ENCODE measurements at places on chromosomes 2 and 18.

GRCh38 chr18:12679183-12679786 is 21.4 kb upstream of the SPIRE1 start:
- no peak for DNase-seq

DNA sequence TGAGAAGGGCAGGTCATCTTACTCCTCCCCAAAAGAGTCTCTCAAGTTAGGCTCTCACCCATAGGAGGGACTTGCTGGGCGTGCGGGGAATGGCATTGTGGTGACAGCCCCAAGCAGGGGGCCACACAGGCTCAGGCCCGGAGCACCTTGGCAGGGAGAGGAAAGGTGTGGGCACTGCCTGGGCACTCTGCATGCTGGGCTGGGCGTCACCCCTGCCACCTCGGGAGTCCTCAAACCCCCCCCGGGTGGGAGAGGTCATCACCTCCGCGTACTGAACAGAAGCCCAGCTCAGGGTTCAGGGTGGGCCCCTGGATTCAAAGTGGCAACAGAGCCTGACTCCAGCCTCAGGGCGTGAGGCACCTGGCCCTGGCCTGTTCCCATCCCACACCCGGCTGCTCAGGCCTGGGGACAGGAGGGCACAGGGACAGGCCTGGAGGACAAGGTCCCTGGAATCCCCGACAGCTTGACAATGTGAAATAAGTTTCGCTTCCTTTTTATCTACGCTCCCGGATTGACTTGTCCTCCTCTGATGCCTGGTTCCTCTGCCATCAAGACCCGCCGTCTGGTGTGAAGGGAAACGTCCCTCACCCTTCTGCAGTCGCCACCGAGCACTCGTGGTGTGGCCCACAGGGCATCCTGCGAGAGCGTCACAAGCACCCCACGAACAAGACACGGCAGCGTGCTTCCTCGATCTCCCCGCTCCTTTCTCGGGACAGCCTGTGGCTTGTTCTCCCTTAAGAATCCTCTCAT is 97.8 kb downstream of the HDAC4 start:
- no peak for DNase-seq

GRCh38 chr2:161594445-161594844 is 29.8 kb upstream of the SLC4A10 start:
- no peak for DNase-seq

DNA sequence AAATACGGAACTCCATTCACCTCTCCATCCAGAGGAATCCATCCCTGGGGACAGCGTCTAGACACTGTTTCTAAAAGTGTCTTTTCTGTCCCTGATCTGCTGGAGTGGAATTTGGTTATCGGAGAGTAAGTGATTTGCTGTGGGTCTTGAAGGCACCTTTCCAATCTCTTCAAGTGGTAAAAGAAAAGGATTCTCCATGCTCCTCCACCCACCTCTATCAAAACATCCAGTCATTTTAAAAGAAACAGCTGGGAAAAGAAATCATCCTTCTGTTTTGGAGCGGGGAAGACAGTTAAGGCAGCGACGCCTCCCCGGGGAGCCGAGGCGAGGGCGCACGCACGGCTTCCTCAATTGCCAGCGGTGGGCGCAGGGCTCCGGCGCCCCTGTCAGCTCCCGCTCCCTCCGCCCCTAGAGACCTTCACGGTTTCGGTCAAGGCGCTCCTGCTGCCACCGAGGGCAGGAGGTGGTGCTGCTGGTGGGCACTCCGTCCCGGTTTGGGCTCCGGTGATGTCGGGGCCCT is 547 bp downstream of the SLC35F5 start:
- no peak for DNase-seq

- no peak for DNase-seq
Measured at GRCh38 chr2:237996021-237996593, 29.3 kb downstream of the UBE2F start.

GRCh38 chr2:203579730-203580129 is 44.6 kb upstream of the RAPH1 start:
- DNase-seq, result no peak

GRCh38 chr2:68948710-68949109 is 4.0 kb downstream of the GKN2 start:
- DNase-seq, result no peak

DNA sequence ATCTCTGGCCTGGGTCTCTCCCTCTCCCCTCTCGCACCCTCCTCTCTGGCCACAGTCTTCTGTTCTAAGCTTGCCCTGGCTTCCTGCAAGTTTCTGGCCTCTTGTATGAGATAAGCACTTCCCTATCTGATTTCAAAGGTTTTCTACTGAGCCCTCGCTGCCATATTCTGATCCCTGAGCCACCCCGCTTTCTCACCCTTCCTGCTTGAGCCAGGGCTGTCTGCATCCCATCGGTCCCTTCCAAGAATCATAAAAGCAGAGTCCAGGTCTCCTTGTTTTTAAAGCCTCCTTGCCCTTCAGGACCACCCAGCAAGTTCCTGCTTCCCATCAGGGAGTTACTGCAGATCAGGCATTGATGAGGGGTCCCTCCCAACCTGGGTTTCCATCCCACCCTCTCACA is 110.2 kb downstream of the PRKCE start:
- DNase-seq, result no peak

DNA sequence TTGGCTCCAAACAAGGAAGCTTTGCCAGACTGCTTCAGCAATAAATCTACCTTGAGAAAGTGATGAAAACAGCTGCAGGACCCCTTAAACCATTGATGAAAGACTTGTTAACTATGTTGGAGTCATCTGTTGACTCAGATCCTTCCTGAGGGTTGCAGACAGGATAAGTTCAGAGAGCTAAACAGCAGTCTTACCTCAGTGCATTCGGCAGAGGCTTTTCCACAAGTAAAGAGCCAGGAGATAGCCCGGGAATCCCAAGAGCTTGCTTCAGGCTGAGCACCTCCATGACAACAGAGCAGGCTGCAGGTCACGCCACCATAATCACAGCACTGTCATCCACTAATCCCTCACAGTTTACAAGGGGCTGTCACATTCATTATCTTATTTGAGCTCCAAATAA is 23.7 kb downstream of the KIAA2012 start:
- DNase-seq, result no peak

GRCh38 chr2:237529452-237530402 is 36.6 kb upstream of the PRLH start:
- no peak for DNase-seq

DNA sequence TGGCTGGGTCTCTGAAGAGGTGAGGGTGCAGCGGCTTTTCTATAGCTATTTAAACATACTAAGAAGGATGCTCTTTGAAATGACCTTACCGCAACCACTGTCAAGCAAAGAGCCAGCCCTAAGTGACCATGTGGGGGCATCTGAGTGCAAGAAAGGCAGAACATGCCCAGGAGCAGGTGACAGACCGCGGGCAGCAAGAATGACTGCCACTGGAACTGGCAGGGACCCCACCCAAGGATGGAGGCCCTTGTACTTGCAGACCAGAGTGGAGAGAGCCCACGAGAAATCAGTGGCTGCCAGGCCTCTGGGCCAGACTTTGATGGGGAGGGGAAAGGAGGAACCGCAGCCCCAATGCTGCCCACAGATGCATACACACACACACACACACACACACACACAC is 33.1 kb downstream of the DNMT3A start:
- no peak for DNase-seq

DNA sequence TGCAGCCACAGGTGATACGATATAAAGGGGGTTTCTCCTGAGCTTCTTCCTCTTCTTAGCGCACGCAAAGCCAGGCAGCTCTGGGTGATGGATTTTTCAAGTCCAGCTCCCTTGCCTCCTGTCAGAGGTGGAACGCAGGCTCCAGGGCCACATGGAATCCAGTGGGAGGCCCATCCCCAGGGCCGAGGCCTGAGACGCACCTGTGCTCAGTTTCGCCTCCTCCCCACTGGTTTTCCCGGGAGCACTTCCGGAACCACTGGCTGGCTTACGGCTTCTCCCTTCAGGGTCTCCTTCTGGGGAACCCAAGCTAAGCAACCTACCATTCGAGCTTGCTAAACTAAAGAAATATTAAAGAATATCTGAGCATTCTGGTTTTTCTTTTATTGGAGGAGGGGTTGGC is 63.6 kb downstream of the TRAPPC12 start:
- no peak for DNase-seq

DNA sequence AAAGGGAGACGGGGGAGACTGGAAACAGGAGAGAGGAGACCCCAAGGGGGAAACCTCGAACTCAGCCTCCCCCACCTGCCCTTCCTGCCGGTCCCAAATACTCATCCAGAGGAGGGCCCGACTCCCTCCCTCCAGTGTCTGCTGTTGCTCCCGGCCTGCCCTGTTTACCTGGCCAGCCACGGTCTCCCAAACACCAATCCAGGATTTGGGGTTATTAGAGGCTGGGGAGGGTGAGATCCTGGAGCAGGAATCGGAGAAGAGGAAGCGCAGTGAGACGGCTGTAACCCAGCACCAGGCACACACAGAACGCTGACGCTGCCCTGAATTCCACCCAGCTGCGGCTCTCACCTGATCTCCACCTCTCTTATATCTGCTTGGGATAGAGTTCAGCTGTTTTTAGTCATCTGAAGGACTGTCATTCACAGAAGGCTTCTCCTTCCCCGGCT is 213.0 kb downstream of the TNS1 start:
- no peak for DNase-seq

DNA sequence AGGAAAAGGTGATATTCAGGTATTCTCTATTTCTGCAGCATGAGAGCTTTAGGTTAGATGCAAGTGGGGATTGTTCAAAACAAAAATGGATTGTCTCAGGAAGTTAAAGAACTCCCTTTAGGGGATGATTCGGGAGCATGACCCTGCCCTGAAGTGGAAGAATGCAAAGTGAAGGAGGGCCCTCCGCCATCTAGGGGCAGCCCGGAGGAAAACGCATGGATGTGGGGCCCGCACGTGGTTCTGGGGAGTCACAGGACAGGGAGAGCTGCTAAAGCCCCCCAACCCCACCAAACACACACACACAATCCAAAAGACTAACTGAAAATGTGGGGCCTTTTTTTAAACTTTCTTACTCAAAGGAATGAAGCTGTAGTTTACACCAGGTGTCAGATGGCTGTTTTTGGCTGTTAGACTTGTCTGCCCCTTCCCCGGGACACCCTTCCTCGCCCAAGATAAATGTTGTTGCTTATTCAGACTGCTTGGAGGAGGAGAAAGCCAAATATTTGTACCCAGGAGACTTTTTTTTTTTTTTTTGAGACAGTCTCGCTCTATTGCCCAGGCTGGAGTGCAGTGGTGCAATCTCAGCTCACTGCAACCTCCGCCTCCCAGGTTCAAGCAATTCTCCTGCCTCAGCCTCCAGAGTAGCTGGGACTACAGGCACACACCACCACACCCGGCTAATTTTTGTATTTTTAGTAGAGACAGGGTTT is 78.8 kb downstream of the HNRNPLL start:
- DNase-seq, result no peak

- no peak for DNase-seq
Measured at GRCh38 chr2:186558512-186559276, 31.2 kb upstream of the ITGAV start.

GRCh38 chr18:8899000-8899399 is 193.6 kb downstream of the MTCL1 start:
- no peak for DNase-seq

DNA sequence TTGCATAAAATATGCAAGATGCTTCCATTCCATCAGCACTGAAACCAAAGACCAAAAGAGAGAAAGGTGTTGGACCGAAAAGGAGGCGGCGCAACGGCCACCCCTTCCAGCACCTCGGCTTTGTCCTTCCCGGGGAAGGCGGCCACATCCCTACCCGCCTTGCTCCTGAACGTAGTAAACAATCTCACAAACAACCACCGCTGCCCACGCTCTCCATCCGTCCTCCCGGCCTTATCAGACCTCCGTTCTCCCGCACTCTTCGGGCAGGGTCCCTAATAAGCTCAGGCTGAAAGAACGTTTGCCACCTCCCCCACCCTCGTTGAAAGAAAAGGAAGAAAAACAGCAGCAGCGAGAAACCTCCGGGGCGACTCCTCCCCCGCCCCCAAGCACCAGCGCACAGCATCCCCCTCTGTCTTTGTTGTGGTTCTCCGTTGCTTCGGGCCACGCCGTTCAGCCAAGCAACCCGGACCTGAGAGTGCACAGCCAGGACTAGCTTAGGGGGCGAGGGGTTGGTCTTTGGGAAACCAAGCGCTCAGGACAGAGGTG is 4.4 kb downstream of the EVX2 start:
- no peak for DNase-seq

DNA sequence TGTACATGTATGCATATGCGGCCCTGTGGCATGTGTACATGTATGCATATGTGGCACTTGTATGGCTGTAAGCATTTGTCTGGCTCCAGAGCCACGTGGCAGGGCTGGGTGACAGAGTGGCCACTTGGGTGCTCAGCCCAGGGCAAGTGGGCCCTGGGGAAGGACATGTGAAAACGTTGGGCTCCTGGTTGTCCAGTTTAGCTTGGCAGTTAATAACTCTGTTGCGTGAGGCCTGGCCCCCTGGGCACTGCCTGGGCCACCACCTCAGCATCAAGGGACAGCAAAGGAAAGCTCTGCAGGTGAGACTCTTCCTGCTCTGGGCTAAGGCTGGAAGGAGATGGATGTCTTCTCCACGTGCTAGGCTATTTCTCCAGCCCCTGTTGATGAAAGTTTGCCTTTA is 119.9 kb downstream of the CTIF start:
- DNase-seq, result no peak

- DNase-seq, result no peak
Measured at GRCh38 chr2:68811364-68811763, 59.8 kb downstream of the BMP10 start.

DNA sequence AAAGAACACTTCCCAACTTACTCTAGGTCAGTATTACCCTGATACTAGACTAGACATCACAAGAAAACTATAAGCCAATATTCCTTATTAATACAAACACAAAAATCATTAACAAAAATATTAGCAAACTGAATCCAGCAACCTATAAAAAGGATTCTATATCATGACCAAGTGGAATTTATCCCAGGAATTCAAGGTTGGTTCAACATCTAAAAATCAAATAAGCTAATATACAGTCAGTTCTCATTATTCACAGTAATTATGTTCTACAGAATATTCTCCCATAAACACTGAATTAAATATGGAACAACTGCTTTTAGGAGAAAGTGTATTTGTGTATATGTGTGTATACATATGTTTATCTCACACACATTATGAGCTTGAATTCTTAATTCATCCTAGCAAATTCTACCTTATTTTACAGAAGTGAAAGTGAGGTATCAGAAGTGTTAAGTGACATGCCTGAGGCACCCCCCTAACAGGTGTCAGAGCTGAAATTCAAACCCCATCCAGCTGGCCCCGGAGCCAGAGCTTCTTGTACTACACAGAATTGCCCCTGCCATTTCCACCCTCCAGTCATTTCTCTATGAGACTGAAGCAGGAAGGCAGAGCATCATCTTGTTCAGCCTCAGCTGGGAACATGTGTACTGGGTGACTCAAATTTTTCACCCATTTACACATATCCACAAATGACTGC is 77.8 kb downstream of the MALT1 start:
- DNase-seq, result no peak

DNA sequence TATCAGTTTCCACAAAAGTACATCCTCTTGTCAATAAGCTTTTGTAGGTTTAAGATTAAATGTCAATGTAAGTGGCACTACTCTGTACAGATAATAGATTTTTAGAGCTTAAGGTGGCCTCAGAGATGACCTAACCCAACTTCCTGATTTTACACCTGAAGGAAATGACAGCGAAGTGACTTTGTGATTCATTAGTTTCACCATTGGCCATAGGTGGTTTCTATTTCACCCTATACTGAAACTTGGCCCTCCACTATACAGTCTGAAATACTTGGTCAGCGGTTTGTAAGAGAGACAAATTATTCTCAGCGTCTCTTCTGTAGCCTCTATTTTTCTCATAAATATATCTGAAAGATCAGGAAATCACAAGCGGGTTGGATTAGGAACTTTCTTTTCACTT is 330.4 kb upstream of the FAM98A start:
- no peak for DNase-seq

GRCh38 chr2:162103443-162104009 is 29.5 kb upstream of the DPP4 start:
- DNase-seq, result no peak
